ENCODE measurements at places on chromosomes 1 and 21. TPM values are rescaled to one million over a fixed set of nuclear protein-coding genes. Genes with fewer than 3 reads are reported as not detected.
A peak's percentile ranks its signal among the peaks of the same experiment; 100 is the strongest.

ZFP69B gene
- total RNA-seq = 8.2 TPM

DNA sequence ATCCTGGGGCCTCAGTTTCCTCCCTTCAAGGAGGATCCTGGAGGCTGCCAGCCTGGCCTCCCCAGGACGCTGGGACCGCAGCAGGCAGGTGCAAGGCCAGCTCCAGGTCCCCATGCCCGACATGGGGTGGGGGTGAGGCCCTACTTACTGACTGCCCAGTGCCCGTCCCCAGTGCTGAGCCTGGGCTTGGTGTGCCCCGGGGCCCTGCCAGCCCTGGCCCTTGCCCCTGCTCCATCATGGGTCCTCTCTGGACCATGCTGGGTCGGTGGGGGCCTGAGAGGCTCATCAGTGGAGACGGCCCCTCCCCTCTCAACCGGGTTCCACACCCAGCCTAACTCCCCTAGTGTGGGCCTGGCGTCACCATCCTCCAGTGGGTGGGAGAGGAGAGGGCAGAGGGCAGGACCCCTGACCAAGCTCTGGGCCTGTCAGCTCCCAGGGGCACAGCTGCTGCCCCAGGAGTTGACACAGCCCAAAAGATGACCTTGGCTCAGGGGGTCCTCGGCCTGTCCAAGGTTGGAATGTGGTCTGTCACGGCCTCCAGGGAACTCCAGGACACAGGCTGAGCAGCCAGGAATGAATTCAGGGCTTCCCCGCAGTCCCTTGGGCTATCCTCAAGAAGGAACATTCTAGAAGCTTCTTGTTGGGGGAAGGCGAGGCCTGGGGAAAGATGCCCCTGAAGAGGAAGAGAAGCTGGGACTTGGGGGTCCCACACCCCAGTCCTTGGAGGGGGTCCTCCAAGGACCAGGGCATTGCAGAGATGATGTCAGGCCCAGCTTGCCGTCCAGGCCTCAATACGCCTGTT is 17.6 kb upstream of the ARF1 start:
- no peak for DNase-seq

DNA sequence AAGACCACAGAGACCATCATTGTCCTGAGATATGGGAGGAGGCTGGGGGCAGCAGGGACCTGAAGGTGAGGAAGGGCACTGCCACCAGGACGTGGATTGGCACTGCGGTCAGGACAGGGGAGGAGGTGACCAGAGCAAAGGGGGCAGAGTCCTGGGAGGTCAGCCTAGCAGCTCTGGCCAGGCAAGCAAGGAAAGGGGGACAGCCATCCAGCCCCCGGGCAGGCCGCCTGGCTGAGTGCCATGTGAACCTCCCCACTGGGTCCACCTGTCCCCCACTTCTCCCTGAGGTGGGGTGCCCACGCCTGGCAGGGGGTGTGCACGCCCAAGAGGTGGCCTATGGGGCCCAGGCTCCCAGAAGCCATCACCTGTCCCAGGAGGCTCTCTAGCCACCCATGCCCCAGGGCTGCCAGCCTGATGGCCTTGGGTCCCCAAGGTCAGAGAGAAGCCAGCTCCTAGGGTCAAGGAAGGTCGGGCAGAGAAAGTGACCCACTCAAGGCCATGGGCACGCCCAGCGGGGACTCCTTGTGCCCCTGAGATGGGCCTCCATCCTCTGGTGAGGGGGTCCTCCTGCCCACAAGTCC is 17.6 kb upstream of the PTTG1IP start:
- no peak for DNase-seq

OR2L3 gene
- total RNA-seq = not detected

DNA sequence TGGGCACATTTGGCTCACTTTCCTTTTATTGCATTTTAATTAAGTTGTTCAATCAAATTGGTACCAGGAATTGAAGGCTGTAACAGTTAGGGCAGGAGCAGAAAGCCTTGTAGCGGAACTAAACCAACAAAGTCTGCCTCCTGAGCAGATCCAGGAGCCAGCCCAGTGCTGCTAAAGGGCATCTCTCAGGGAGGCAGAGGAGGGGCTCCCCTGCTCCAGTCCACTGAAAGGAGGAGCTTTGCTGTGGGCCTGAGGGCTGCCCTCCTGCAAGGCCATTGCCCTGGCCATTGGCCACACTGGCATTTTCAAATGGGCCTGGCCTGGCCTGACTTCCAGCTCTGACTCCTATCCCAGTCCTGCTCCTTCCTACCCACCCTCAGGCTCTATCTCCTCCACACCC is 3.7 kb upstream of the TRABD2B start:
- no peak for DNase-seq

DYNLT5 gene
- 0.93 TPM for total RNA-seq

ZNF695 gene
- 25.6 TPM for total RNA-seq

- no peak for DNase-seq
These were observed 262.0 kb downstream of the KIF26B start for GRCh38 chr1:245416781-245417180.

GRCh38 chr1:240905225-240905765 is 293.3 kb upstream of the GREM2 start:
- DNase-seq = no peak

DNA sequence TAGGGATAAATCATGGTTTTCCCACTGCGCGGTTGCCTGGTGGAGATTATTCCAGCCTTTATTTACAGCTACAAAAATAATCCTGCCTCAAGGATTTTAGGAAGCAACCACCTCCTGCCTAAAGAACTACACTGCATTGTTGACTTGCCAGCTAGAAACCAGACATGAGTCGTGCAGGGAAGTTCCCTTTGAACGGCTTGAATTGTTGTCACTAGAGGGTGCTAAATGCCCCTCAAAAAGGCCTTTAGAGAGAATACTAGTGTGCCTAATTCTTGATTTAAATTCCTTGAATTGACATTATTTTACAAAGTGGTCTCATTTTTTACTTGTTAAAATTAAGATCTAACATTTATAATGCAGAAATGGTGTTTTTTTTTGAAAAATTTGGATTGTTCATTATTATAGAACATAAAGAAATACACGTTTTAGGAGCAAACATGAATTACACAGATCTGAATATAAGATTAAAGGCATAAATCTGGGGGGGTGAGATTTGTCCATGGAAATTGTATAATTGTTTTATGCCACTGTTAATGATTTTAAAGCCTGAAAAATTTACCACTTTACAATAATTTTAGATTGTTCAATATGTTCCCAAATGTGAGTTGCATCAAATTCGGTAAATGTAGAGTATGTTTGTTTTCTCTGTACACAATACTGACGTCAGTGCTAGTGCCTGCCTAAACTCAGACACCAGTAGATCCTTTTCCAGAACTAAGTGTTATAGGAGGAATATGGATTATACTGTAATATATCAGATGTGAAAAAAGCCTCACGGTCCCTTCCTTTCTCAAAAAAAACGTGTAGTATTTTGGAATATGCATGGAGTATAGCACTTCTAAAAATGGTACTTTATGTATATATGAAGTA is 7.6 kb upstream of the ERG start:
- no peak for DNase-seq

DNA sequence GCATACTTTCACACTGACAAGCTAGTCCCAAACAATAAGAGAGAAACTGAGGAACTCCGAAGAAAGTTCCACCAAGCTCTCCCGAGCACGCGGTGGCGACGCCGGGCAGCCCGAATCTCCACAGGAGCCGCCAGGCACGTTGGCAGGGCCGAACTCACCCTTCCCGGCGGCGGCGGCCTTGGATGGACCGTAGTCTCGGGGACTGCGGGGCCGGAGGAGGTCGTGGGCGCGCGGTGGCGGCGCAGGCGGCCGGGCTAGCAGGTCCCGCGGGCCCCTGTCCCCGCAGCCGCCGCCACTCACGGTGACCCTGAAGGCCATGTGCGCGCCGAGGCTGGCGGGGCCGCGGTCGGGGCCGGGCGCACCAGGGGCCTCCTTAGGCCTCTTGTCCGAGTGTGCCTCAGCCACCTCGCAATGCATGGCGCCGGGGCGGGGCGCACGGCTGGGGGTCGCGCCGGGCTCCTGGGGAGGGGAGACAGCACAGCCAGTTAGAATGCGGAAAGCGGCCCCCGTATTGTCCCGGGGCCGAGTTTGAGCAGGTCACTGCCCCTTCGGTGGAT is 1.2 kb downstream of the GLIS1 start:
- DNase-seq = peak; percentile 72

- DNase-seq = peak; percentile 53
These were observed 177.1 kb upstream of the EDN2 start for GRCh38 chr1:41661428-41662060.

GRCh38 chr1:53490351-53490750 is 31.2 kb downstream of the DMRTB1 start:
- DNase-seq = no peak

DNA sequence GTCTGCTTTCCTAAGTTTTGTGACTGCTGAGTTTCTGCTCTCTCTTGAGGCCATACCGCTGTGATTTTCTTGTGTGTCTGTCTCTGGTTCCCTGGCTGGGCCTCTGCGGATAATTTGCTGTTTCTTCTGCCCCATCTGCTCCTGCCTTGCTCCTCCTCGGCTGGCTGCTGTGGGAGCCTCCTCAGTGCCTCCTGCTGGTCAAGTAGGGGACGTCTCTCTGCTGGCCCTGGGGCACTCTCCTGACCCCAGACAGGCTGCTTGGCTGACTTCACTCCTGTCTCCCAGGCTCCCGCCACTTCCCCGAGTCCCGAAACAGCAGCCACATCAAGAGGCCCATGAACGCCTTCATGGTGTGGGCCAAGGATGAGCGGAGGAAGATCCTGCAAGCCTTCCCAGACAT is 28.5 kb downstream of the ETNK2 start:
- no peak for DNase-seq

TBX19 gene
- 0.80 TPM for total RNA-seq

PALMD gene
- not detected for total RNA-seq

LYST gene
- total RNA-seq = 0.58 TPM

SMYD2 gene
- total RNA-seq = 5.2 TPM

- DNase-seq = no peak
These were observed 12.1 kb downstream of the GREM2 start for GRCh38 chr1:240599830-240600229.
